Stimulated activated CD8-positive, alpha-beta memory T cell treated with anti-CD3 and anti-CD28 coated beads, Interleukin-4, amount 100 ng/mL, for 24 hours (primary cell): ENCODE measurements at places on chromosomes 12 and 14.

- DNase-seq = peak; percentile 24
Observed at GRCh38 chr14:24481622-24482324, 26.3 kb downstream of the CMA1 start.

DNA sequence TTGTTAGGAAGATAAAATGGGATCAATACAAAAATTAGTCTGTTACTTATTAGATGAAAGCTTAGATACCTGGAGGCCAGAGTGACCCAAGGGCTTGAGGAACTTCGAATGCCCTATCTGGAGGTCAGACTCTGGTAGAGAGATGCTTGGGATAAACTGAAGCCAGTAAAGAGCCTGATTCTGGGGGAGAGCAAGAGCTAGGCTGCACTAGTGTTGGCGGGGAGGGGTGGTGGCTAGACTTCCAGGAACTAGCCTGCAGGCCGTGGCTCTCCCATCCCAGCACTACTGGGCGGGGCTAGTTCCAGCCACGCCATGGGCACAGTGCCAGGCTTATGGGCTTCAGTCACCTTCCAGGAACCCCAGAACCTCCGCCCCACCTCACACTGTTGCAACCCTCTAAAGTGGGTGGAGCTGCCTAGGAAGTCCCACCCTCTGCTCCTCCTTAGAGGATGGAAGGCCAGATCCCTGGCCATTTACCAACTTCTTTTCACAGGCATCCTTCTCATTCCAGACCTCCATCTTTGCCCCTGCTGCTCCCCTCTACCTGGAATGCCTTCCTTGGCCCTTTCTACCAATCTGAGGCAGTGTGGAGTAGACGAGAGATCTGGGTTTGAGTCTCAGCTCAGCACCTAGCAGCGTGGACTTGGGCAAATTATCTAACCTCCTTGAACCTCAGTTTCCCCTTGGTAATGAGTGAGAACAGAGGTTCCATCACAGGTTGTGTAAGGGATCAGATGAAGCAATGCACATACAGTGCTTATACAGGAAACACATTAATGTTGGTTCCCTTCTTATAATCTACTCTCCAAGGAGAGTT is 6.3 kb upstream of the NFE2 start:
- peak; percentile 16 for DNase-seq

- DNase-seq = no peak
Observed at GRCh38 chr12:115004470-115005146, 320.6 kb upstream of the TBX3 start.

DNA sequence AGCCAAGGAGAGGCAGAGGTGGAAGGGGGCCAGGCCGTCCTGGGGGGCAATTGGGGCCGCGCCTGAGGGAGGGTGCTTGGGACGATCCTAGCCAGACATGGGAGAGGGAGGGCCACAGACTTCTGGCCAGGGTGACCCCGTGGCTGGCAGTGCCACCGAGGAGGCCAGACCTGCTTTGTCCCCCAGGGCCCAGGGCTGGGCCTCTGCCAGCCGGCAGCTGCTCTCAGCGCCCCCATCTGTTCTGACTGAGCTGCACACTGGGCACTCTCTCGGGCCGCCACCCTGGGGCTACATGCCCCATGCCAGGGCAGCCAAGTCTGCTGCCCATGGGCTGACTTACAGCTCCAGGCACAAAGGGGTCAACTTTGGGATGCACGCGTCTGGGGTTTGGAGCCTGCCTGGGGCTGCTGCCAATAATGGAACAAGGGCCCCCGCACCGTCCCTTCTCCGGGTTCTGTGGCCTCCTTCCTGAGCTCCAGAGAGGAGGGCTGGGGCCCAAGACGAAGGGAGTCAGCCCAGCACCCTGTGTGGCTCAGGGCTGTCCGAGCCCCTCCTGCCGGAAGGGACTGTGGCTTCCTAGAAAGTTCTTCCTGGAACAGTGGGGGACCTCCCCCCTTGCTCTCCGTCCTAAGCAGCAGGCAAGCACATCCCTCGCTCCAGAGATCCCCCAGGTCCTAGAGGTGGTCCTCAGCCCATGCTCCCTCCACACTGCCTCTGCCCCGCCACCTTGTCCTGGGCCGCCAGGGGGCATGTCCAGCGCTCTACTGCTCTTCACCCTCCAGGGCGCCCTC is 1.1 kb downstream of the ADSS1 start:
- DNase-seq = no peak

DNA sequence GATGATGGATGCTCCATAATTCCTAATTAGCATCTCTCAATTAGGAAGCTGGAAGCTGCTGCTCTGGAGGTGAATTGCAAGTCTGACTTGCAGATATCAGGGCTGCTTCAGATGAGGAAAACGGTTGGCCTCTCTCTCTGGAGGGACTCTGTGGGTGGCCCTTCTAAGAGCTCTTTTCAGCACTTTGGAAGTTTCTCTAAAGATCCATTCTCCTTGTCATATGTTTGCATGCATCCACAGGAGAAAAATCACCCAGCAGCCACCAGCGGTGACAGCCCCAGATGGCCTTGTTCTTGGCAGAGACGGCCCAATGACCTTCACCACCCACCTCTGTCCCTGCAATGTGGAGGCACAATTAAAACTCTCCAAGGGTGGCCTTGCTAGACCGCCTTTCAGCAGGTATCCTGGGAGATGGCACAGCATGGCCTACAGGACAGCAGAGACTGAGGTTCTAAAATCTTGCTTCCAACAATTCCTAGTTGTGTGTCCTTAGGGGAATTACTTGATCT is 42.3 kb downstream of the KSR2 start:
- DNase-seq = no peak

GRCh38 chr14:73264885-73265720 is 27.8 kb downstream of the PAPLN start:
- DNase-seq = no peak

DNA sequence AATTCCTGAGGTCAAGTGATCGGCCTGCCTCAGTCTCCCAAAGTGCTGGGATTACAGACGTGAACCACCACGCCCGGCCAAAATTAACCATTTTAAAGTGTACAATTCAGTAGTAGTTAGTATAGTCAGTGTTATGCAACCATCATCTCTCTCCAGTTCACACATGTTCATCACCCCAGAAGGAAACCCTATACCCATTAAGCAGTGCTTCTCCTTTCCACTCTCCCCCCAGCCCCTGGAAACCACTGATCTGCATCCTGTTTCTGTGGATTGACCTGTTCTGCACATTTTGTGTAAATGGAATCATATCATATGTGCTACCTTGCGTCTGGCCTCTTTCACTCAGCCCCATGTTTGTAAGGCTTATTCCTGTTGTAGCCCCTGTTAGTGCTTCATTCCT is 52.2 kb downstream of the PHETA1 start:
- no peak for DNase-seq

- DNase-seq = no peak
Observed at GRCh38 chr12:118480235-118480634, 103.9 kb downstream of the SUDS3 start.

DNA sequence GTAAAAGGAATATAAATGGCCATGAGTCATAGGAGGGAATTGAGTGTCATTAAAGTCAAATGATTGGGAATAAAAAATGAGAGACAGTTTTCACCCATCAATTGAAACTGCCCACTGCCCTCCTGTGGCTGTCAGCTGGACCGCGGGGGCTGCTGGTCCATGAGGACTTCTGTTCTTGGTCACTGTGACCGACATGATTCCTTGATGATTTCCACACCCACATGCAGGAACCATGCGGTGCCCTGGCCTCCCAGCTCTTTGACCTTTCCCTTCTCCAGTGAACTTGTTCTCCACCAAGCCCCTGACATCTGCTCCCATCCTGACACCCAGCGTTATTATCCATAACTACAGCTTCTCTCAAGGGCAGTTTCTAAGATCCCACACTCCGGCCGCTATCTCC is 48.4 kb downstream of the C12orf75 start:
- no peak for DNase-seq

DNA sequence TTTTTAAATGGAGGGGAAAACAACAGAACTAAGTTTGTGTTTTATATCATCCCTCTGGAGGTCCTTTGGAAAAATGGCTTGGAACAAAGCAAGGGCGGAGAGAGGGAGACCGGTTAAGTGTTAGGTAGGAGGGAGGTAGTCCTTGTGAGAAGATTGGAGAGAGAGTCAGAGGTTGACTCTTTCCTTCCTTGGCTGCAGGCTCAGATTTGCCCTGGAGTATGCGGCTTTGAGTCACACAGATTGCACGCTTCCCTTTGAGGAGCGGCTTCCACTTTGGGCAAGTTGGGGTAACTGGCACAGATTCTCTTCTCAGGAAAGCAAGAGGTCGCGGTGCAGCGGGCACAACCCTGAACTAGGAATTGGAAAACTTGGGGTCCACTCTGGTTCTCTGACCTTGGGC is 9.9 kb downstream of the SOCS2 start:
- DNase-seq = no peak

DNA sequence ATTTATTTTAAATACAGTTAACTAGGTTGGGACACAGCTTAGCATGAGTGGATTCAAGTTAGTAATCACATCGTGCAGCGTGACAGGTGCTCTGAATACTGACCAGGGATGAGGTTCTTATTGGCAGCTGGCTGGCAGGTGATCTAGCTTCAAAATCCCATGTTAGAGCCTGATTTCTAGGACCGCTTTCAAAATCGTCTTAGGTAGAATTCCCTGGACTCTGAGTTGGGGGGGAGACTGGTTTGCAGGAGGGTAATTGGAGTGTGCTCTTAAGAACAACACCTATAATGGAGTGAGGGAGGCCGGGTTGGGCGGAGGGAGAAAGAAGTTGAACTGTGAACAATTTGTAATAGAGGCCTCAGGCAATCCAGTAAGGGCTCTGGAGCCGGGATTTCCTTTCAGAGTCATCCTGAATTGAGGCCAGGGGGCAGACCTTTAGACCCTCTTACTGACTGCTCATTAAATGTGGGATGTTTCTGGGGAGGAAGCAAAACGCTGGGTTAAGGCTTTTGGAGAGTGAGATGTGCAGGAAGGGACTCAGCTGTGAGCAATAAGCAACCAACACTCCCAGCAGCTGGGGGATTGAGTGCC is 874 bp upstream of the YARS2 start:
- no peak for DNase-seq

- no peak for DNase-seq
Observed at GRCh38 chr14:76612654-76613053, 148.6 kb upstream of the VASH1 start.

- no peak for DNase-seq
Observed at GRCh38 chr12:71426300-71427047, 13.1 kb upstream of the LGR5 start.

DNA sequence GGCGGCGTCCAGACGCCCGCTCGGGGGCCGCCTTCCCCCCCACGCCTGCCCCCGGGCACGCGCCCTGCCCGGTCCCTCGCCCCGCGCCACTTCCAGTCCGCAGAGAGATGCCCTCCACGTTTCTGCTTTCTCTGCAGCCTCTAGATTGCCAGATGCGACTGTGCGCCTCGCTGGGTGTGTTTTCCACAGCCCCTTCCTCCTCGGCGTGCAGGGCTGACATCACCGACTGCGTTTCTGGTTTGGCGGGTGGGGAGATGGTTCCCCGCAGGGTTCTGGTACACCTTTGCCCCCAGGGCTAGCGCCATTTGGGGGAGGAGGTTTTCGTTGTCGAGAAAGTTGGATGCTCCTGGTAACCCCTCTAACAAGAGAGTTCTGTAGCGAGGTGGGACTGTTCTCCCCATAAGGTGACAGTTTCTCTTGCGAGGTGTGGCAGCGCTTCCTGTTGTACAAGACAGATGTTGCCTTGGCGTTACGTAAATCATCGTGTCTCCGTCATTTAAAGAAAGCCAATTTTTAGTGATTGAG is 1.5 kb downstream of the CALM1 start:
- peak; percentile 32 for DNase-seq

GRCh38 chr14:96479435-96480146 is 22.6 kb upstream of the PAPOLA start:
- no peak for DNase-seq

DNA sequence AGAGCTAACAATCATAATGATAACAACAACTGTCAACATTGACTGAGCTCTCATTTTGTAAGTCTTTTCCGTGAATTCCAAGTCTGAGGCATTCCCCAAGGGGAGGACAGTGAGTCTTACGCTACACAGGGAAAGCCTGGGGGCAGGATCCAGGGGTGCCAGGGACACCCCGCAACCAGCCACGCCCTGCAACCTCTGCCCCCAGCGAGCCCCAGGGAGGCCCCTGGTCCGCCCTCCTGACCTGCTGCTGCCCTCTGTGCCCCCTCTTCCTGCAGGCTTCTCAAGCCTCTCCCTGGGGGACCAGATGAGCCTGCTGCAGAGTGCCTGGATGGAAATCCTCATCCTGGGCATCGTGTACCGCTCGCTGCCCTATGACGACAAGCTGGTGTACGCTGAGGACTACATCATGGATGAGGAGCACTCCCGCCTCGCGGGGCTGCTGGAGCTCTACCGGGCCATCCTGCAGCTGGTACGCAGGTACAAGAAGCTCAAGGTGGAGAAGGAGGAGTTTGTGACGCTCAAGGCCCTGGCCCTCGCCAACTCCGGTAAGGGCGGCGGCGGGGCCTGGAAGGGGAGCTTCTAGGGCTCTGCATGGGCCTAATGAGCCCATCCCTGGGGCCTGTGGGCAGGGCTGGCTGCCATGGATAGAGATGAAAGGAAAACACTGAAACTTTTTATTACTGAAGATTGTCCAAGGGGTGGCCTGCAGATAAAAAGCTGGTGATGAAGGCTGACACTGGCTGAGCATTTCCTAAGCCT is 115.4 kb downstream of the ESRRB start:
- no peak for DNase-seq

DNA sequence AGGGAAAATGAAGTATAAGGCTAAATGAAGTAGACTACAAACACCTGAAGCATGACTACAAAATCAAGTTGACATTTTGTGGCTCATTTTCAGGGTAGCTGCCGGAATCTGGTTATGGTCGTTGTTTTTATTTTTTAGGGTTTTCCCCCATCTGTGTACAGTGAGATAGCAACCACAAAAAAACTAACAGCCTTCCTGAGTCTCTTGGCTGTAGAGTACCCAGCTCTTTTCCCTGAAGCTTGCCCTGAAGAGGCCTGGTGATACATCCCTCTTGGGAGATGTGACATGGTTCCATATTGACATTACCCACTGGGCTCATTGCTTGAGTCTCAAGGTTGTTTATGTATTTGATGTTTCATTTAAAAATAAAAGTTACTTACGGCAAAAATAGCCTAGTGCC is 424.0 kb downstream of the ZFP36L1 start:
- DNase-seq = no peak

DNA sequence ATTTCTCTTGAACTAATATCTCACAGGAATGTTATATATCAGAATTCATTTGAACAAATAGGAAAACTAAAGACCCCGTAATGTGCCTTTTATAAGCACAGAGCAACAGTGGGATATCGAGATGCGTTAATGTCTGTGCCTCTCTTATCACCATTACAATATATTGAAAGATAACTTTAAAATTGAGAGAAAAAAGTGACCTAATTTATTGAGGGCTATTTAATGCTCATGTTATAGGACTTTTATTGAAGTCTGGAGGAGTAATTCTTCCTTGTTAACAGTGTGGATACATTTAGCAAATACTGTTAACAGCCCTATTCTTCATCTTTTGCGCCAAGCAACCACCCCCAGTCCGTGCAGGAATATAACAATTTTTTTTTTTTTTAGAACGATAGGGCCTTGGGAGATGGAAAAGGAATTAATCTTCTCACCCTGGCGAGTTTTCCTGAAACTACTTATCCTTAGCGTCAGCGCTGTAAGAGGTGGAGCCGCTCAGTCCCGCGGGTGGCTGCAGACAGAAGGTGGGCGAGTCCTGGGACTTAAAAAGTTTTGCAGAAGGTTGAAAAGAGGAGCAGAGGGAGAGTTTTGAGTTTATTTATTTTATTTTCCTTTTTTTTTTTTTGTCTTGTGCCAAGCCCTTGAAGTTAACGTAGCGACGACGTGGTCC is 11.0 kb downstream of the FOXG1 start:
- no peak for DNase-seq
